ENCODE measurements at places on chromosomes 2 and 18. TPM values are rescaled to one million over a fixed set of nuclear protein-coding genes. Genes with fewer than 3 reads are reported as not detected.

DNA sequence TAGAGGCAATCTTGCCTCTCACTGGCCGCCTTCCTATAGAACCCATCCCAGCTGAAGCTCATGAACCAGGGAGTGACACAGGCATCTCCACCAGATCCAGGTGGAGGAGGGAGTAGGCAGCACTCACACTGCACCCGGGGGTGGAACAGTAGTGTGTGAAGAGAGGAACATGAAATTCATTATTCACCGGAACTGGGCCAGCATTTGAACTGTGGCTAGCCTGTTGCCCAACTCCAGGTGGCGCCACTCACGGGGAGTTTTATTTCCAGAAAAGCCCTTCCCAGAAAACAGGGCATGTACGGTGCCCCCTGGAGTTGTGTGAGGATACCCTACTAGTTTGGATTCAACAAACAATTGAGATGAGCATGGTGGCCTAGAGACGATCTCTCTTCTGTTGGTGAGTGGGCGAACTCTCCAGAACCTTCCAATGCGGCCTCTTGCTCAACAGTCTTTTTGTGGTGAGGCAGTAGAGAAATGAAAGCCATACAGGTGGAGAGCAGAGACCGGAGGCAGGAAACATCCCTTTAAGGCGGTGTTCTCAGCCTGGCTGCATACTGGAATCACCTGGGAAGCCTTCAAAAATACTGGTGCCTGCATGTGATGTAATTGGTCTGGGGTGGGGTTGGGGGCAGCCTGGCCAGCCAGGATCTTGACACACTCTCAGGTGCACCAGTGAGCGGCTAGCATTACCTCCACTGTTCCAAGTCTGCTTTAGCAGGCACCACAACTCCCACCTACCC, 73.5 kb upstream of the NEDD4L start:
- no peaks in the 10 kb centered on the region for H3K36me3 ChIP-seq
- no peak for DNase-seq
- no peaks in the 10 kb centered on the region for H3K27me3 ChIP-seq
- H3K4me3 ChIP-seq, result no peak overlapping the region

The SERTAD2 gene
- 4.9 TPM for total RNA-seq

The LRRTM1 gene
- not detected for total RNA-seq

DNA sequence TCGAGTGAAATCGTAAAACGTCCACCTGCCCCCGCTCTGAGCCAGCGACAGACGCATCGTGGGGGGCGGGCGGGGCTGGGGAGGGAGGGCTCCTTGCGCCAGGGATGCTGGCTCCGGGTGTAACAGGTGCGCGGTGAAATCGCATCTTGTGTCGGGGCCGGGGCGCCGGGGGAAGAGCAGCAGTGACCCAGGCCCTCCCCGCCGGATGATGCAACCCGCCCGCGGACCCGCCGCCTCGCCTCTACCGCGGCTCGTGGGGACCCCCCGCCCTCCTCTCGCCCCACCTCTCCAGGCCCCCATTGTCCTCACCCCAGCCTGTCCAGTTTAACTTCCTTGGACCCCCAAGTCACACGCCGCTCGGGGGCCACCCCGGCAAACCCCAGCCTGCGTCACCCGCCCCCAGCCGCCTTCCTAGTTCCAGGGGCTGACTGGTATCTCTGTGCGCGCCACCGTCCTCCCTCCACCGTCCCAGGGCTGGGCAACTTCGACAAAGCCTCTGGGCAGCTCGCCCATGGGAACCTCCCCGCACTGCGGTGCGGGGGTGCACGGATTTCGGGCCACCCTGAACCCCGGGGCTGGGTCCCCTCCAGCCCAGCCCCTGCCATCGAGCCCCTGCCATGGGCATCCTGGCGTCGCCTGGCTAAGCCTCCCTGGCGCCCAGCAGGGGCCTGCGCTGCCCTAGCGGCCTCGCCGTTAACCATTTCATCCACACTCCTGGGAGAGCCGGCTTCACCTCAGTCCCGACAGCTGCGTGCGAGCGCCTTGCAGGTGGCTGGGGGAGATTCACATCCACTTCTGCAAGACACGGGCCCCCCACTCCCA, 799 bp upstream of the KIF1A start:
- H3K27me3 ChIP-seq, result no peaks in the 10 kb centered on the region
- H3K4me1 ChIP-seq, result peaks cover 4% of the 10 kb centered on the region
- peak; percentile 41 for DNase-seq

DNA sequence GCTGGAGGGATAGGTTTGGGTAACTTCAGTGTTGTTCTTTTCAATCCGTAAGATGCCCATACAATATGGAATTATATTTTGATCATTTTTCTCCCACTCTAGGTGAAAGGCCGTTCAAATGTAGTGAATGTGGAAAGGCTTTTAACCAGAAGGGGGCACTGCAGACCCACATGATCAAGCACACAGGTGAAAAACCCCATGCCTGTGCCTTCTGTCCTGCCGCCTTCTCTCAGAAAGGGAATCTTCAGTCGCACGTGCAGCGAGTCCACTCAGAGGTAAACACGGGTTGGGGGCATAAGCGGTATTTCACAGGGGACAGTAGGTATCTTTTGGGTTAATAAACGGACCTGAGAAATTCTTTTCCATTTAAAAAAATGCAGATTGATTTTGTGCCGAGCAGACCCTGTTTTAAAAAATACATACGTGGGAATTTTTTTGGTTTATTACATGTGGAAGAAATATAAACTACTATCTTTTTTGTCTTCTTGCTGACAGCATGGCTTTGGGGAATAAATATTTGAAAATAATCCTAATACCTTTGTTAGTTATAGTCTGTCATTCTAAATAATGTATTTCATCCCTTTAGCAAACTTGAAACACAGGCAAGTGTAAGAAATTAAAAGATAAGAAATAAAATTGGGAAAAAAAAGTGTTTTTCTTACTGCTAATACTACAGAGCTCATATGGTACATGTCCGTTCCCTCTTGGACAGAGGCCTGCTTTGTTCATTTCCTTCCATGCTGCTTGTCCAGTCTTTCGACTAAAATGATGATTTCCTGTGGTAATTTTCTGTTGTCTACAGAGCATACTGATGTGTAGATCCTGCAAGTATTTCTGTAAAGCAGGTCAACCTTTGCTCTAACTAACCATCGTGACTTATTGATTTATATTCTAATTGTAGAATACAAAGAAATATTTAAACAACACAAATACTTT, 53.3 kb downstream of the ZNF236 start:
- no peaks in the 10 kb centered on the region for H3K36me3 ChIP-seq
- no peaks in the 10 kb centered on the region for H3K4me1 ChIP-seq
- no peak for DNase-seq
- H3K27ac ChIP-seq, result no peak overlapping the region

The EPAS1 gene
- 106 TPM for total RNA-seq

The SPEG gene
- 3.5 TPM for total RNA-seq

The IGFBP2 gene
- total RNA-seq, result 168 TPM

- no peaks in the 10 kb centered on the region for H3K4me1 ChIP-seq
- no peaks in the 10 kb centered on the region for H3K36me3 ChIP-seq
- no peak overlapping the region for H3K27ac ChIP-seq
- no peaks in the 10 kb centered on the region for H3K27me3 ChIP-seq
- no peak for DNase-seq
These were observed 690.0 kb downstream of the ARHGAP15 start for GRCh38 chr2:143819190-143819735.

DNA sequence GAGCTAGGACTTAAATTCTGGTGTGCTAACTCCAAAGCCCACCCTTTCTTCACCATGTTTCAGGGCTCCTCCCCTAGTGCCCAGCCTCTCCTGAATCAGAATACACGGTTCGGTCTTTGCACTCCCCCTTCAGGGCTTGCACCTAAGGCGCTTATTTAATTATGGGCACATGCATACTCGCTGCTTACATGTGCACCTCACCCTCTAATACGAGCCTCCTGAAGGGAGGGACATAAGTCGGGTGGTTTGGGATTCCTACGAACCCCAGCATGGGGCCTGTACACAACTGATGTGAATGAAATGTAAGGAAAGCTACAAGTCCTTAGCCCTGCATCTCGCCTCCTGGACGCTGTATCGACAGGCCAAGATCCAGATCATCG, 435 bp downstream of the IFT172 start:
- peak overlapping the region; percentile 50 for H3K27ac ChIP-seq
- H3K27me3 ChIP-seq, result no peaks in the 10 kb centered on the region
- no peaks in the 10 kb centered on the region for H3K36me3 ChIP-seq
- H3K4me1 ChIP-seq, result no peaks in the 10 kb centered on the region

GRCh38 chr2:12824351-12824777, 107.6 kb downstream of the TRIB2 start:
- H3K27ac ChIP-seq, result peak overlapping the region; percentile 37
- peaks cover 3% of the 10 kb centered on the region for H3K4me1 ChIP-seq
- no peaks in the 10 kb centered on the region for H3K27me3 ChIP-seq
- H3K36me3 ChIP-seq, result no peaks in the 10 kb centered on the region
- DNase-seq, result no peak
- no peak overlapping the region for H3K4me3 ChIP-seq

DNA sequence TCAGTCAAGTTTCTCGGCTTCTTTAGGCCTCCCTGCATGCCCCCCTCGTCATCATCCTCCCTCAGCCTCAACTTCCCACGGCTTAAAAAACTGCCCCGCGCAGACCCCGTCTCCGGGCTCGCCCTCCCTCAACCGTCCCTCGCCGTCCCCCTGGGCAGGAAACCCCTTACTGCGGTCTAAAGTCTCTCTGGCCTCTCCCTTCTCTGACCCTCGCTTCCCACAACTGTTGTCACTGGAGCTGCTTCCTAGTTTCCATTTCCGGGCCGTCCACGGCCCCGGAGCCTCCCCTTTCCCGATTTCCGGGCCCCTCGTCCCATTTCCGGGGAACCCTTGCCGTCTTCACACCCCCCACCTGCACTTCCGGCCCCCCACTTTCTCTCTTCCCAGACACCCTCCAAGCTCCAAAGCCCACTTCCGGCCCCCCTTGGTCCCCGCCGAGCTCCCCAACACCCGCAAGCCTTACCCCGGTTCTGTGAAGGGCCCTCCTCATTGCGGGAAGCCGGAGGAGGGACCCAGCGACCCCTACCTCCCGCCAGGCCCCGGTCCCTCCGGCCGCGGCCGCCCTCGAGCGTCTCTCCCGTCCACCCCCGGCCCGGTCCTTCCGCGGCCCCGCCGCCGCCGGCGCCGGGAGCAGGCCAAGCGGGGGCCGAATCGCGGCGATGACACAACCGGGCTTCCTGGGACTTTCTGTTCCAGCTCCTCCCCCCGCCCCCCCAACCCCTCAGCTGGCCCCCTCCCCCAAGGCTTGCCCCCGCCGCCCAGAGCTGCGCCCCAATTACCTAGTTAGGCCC, 513 bp downstream of the TRIP12 start:
- H3K4me3 ChIP-seq, result peak overlapping the region; percentile 96
- no peaks in the 10 kb centered on the region for H3K27me3 ChIP-seq
- H3K27ac ChIP-seq, result peak overlapping the region; percentile 95
- peaks cover 3% of the 10 kb centered on the region for H3K4me1 ChIP-seq
- DNase-seq, result peak; percentile 61
- H3K36me3 ChIP-seq, result no peaks in the 10 kb centered on the region

The FNDC4 gene
- total RNA-seq, result 3.1 TPM

GRCh38 chr2:11930211-11930761, 183.9 kb downstream of the LPIN1 start:
- no peaks in the 10 kb centered on the region for H3K4me1 ChIP-seq
- no peaks in the 10 kb centered on the region for H3K27me3 ChIP-seq
- no peak overlapping the region for H3K27ac ChIP-seq
- no peaks in the 10 kb centered on the region for H3K36me3 ChIP-seq
- DNase-seq, result no peak
- no peak overlapping the region for H3K4me3 ChIP-seq

DNA sequence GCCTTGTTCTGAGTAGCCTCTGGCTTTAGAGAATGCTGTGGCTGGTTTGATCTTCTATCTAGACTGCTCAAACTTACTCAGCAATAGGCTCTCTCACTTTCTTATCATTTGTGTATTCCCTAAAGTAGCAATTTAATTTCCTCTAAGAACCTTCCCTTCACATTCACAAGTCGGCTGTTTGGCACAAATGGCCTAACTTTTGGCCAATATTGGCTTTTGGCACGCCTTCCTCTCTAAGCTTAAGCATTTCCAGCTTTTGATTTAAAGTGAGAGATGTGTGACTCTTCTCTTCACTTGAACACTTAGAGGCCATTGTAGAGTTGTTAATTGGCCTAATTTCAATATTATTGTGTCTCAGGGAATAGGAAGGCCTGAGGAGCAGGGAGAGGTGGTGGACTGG, 219.5 kb upstream of the PXDN start:
- DNase-seq, result no peak
- H3K27me3 ChIP-seq, result no peaks in the 10 kb centered on the region
- H3K36me3 ChIP-seq, result no peaks in the 10 kb centered on the region
- no peaks in the 10 kb centered on the region for H3K4me1 ChIP-seq

The MYOM1 gene
- total RNA-seq, result 16.8 TPM

The ABCG8 gene
- total RNA-seq, result not detected

- peaks cover 16% of the 10 kb centered on the region for H3K4me1 ChIP-seq
- DNase-seq, result no peak
- H3K27ac ChIP-seq, result no peak overlapping the region
- H3K36me3 ChIP-seq, result no peaks in the 10 kb centered on the region
- no peaks in the 10 kb centered on the region for H3K27me3 ChIP-seq
- H3K4me3 ChIP-seq, result no peak overlapping the region
These were observed 66.0 kb upstream of the ITGB6 start for GRCh38 chr2:160266037-160266551.

GRCh38 chr18:24613896-24614640, 153.6 kb downstream of the HRH4 start:
- H3K36me3 ChIP-seq, result no peaks in the 10 kb centered on the region
- no peak for DNase-seq
- no peaks in the 10 kb centered on the region for H3K4me1 ChIP-seq
- H3K27ac ChIP-seq, result no peak overlapping the region

- H3K27me3 ChIP-seq, result no peaks in the 10 kb centered on the region
- H3K36me3 ChIP-seq, result no peaks in the 10 kb centered on the region
- no peak overlapping the region for H3K4me3 ChIP-seq
These were observed 32.8 kb upstream of the ATP8B1 start for GRCh38 chr18:57835904-57836303.

- no peak overlapping the region for H3K27ac ChIP-seq
- no peaks in the 10 kb centered on the region for H3K27me3 ChIP-seq
- H3K36me3 ChIP-seq, result no peaks in the 10 kb centered on the region
These were observed 213.3 kb upstream of the MMADHC start for GRCh38 chr2:149800624-149801542.

DNA sequence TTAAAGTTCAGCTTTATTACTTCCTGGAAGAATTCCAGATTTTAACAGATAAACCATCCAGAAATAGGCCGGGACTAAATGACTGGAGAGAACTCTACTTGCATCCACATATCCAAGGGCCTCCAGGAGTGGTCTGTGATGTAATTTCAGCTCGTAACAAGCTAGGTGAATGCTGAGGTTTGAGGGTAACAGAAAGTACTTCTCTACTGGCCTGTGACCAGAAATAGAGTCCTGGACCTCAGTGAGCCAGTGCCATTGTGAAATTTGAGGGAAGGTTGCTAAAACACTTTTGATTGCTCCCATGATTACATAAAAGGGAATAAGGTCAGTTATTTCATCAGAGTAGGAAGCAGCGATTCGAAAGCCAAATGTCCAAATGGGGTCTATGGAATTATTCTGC, 158.1 kb downstream of the DOCK10 start:
- no peak for DNase-seq
- no peaks in the 10 kb centered on the region for H3K36me3 ChIP-seq
- no peaks in the 10 kb centered on the region for H3K4me1 ChIP-seq
- H3K4me3 ChIP-seq, result no peak overlapping the region
- no peaks in the 10 kb centered on the region for H3K27me3 ChIP-seq
- no peak overlapping the region for H3K27ac ChIP-seq
